IMR-90 (cell line): ENCODE measurements at places on chromosomes 16 and 17. TPM values are rescaled to one million over a fixed set of nuclear protein-coding genes. Genes with fewer than 3 reads are reported as not detected.

Gene CRHR1
- polyA plus RNA-seq, result not detected in 2 replicates

Gene ASGR1
- polyA plus RNA-seq, result 3.8 and 4.2 TPM in 2 replicates

Gene PTX4
- polyA plus RNA-seq, result 0.07 TPM in 1 of 2 replicates, not detected in the other

Gene RCVRN
- polyA plus RNA-seq, result not detected in 2 replicates

Gene TM4SF5
- not detected in 2 replicates for polyA plus RNA-seq

Gene BAIAP2
- 32.6 and 36.1 TPM in 2 replicates for polyA plus RNA-seq

GRCh38 chr17:19448341-19449268 is 37.6 kb downstream of the RNF112 start:
- peak; percentile 99 for DNase-seq

DNA sequence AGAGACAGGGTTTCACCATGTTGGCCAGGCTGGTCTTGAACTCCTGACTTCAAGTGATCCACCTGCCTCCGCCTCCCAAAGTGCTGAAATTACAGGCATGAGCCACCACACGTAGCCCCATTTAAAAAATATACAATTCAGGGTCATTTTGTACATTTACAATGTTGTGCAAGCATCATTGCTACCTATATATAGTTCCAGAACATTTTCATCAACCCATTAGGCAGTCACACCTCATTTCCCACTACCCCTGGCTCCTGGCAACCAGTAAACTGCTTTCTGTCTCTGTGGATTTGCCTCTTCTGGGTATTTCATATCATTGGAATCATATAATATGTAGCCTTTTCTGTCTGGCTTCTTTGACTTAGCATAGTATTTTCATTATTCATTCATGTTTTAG is 6.7 kb downstream of the LRRC36 start:
- DNase-seq, result no peak

GRCh38 chr17:77616254-77616731 is 342.2 kb upstream of the TNRC6C start:
- DNase-seq, result no peak

DNA sequence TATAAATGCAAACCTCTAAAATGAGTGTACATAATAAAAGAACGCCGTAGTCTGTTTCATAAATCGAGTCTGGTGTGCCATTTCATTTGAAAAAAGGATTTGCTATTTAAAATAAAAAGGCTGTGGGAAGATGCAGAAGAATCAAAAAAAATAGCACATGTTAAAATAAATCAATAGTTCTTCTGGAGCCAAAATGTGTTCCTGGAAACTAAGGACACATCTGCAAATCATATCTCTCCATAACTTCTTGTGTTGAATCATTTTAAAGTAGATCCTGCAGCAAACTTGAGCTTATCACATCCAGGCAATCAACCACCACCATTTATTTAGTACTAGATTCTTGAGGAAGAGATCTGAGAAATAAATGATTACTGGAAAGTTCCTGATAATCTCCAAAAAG is 29.0 kb downstream of the XPO6 start:
- DNase-seq, result no peak

GRCh38 chr17:11814655-11815262 is 182.5 kb downstream of the ZNF18 start:
- no peak for DNase-seq

DNA sequence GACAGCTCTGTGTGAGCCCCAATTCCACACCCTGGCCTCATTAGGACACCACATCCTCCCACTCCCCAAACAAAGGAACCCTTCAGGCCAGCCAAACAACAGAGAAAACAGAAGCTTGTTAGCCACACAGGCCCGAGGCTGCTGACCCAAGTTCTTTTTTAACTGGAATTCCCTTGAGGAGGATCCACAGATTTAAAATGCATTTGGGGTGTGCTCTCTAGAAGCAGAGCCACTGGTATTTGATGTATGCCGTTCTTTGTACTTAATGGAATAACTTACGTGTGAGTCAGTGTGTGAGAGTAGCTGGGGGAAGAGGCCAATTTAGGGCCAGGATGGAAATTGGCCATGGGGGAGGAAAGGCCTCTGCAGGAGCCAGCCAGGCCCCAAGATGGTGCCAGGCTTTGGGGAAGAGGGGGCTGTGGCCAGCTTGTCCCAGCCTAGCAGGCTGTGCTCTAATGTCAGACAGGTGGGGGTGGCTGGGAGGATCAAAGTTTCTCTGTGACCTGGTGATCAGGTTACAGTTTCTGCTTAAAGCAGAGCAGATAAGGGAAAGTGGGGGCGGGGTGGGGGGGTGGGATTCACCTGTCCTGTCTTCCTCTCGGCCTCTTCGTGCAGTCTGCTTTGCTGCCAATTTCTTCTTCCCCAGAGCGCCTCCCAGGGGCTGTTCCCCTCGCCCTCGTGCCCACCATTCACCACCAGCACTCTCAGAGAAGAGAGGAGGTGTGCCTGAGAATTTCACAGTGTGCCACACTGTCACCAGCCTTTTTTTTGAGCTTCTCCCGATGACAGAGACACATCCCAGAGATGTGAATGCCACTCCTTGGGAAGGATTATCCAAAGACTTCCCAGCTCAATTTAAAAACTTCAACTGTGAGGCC is 50.8 kb downstream of the TOM1L2 start:
- peak; percentile 90 for DNase-seq

- no peak for DNase-seq
These were observed 326 bp downstream of the SRCIN1 start for GRCh38 chr17:38605411-38605840.

DNA sequence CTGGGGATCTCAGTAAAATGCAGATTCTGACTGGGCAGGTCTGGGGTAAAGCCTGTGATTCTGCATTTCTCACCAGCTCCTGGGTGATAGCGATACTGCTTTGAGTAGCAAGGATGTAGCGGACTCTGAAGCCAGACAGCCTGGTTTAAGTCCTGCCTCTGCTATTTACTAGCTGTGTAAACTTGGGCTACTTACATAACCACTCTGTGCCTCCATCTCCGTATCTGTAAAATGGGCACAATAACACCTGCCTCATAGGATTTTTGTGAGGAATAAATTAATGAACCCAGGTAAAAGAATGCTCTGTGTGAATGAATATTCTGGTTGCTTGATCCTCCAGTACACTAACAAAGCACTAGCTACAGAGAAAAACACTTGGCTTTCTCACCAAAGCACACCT is 54.4 kb downstream of the TMEM132E start:
- DNase-seq, result no peak
